CD4-positive, alpha-beta T cell treated with Interleukin-15 for 4 hours (primary cell): ENCODE measurements at places on chromosomes 5 and 9.

- no peak for DNase-seq
Measured at GRCh38 chr5:28703651-28704260, 1665.4 kb upstream of the CDH9 start.

DNA sequence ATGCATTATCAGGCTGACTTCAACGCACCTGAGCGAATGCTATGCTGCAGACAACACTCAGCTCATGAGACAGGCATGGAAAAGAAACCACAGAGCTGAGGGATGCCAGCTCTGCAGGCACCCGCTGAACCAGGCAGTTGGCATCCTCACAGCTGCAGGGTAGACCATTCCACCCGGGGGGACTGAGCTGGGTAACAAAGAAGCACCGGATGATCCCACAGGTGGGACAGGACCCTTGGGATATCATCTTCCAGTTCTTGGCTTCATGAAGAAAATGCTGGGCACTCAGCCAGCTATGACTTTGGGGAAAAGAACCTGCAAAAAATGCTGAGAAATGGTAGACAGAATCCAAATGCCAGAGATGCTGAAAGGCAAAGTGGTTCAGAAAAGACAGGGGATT is 9.6 kb downstream of the EPB41L4B start:
- DNase-seq, result no peak

DNA sequence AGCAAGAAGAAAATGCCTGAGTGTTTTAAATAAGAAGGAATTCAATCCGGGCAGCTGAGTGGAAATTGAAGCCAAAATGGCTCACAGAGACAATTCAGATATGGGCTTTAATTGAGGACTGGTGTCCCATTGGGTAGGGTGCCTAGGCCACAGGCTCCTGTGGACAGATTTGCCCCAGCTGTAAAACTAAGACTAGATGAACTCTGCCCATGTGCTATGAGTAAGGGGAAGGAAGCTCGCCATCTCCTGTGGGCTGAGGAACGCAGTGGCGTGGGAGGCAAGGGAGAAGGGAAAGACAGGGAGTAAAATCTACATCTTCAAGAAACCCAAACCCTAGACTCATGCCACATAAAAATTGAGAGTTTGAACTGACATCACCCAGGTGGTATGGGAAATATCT is 66.1 kb downstream of the KLHL3 start:
- no peak for DNase-seq

- no peak for DNase-seq
Measured at GRCh38 chr9:104740621-104741020, 6.9 kb upstream of the NIPSNAP3A start.

DNA sequence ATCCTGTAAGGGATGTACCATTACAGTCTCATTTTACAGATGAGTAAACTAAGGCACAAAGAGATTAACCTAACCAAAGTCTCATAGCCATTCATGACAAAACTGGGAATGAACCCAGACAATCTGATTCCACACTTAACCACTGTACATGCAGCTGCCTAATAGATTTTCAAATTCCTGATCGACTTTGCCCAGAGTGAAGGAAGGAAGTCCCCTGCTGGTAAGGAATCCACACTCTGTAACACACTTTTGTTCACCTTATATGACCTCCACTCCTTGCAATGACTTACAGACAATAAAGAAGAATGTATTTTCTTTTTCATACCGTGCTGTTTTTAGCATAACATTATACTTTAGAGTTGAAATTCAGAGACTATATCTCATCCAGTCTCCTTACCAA is 31.3 kb upstream of the PLPP6 start:
- no peak for DNase-seq

GRCh38 chr9:122322553-122322952 is 48.3 kb upstream of the PTGS1 start:
- DNase-seq, result no peak

GRCh38 chr5:84403773-84404172 is 19.1 kb upstream of the EDIL3 start:
- no peak for DNase-seq

DNA sequence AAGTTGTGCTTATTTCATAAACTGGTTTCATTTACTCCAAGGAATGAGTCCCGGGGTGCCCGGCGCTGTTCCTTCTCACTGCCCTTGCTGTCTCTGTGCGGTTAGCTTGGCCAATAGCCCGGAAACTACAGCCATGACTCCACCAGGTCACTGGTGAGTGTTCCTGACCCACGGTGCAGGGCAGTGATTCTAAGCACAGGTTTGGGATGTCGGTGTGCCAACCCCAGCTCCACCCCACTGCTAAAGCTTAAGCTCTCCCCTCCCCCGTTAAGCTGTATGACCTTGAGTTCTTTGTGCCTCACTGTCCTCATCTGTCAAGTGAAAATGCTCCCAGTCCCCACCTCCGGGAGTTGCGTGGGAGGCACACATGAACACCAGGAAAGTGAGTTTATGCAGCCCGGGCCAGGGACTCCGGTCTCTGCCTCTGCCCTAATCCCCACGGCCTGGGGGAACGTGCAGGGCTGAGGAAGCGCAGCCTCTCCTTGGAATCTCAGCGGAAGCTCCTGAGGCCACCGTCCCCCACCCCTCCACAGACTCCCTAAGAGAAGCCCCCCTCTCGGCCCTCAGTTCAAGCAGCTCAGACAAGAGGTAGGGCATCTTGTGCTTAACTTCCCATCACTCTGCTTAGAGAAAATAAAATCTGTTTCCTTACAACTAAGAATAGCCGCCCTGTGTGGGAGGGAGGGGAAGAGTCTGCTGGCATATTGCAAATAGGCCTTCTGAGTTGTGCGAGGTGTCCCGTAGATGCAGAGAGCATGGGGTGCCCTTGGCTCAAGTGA is 92.0 kb upstream of the RAI14 start:
- no peak for DNase-seq

GRCh38 chr9:75876999-75877640 is 13.4 kb upstream of the PCSK5 start:
- DNase-seq, result no peak

GRCh38 chr5:132480042-132480441 is 10.5 kb downstream of the IRF1 start:
- no peak for DNase-seq

- DNase-seq, result no peak
Measured at GRCh38 chr5:153618867-153619266, 128.4 kb downstream of the GRIA1 start.

DNA sequence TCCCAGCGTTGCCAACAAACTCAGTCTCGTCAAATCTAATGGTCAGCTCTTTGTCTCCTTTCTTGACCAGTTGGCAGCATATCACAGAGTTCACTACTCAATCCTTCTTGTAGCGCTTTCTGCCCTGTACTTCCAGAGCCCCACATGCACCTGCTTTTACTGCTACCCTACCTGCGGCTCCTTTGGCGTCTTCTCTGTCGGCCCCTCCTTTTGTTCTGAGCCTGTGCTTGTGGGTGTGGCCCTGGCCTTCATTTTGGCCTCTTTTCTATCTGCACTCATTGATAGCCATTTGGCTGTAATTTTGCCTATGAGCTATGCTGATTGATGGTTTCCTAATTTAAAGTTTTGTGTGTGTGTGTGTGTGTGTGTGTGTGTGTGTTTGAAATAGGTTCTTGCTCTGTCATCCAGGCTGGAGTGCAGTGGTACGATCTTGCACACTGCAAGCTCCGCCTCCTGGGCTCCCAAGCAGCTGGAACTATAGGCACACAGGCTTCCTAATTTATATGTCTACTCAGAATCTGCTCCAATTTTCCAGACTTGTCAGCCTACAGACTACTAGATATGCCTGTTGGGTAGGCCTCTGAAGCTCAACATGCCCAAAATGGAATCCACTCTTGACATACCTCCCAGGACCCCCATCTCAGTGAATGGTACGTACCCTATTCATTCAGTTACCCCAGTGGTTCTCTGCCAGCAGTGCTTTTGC is 32.3 kb downstream of the ARPC5L start:
- no peak for DNase-seq

- DNase-seq, result no peak
Measured at GRCh38 chr5:62690421-62690820, 111.8 kb downstream of the LRRC70 start.

DNA sequence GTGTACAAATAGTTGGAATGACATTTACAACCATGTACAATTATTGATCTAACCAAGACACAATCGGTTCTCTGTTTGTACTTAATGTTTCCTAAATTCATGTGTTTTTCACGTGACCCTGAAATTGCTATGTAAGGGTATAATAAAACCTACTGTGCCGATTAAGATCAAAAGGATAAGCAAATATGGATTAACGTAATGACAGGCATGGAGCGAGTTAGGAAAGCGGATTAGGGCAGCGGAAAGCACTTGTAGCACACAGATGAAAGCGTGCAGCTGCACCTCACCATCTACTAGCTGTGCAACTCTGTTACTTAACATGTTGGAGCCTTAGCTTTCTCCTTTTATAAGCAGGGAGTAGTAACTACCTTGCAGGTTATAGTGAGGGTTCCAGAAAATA is 38.3 kb upstream of the ZFYVE16 start:
- no peak for DNase-seq

- no peak for DNase-seq
Measured at GRCh38 chr9:108536836-108537601, 318.8 kb downstream of the ACTL7B start.
